SHP77 (cell line): ENCODE measurements at places on chromosomes 6 and 20.
A peak's percentile ranks its signal among the peaks of the same experiment; 100 is the strongest.

- DNase-seq = no peak
These were observed 48.0 kb upstream of the BCAS1 start for GRCh38 chr20:54118220-54119001.

GRCh38 chr20:61640131-61640870 is 388.2 kb downstream of the CDH4 start:
- no peak for DNase-seq

- no peak for DNase-seq
These were observed 74.5 kb downstream of the METTL24 start for GRCh38 chr6:110283657-110284056.

DNA sequence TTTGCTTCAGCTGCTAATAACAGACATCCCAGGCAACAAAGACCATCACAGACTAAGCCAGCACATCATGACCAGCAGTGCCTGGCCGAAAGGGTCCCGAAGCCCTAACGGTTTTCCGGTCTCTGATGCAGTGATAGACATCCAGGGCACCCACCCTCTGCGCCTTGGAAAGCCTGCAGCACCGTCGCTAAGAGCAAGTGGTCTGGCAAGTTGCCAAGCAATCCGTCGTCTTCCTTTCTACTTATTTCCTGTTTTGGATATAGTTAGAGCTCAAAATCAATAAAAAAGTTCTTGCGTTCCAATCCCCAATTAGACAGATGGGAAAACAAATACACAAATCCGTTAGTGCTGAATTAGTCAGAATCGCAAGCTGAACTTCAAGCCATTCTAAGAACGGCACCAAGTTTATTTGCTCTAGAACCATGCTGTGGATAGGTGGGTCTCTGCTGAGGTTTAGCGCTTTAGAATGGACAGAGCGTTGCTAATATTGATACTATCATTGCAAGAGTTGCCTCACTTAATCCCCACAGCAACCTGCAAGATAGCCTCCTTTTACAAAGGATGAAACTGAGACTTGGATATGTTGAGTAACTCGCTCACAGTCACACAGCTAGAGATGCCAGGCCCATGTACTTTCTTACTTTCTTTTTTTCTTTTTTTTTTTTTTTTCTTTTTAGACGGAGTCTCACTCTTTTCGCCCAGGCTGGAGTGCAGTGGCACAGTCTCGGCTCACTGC is 163.3 kb upstream of the SNX9 start:
- DNase-seq = no peak

DNA sequence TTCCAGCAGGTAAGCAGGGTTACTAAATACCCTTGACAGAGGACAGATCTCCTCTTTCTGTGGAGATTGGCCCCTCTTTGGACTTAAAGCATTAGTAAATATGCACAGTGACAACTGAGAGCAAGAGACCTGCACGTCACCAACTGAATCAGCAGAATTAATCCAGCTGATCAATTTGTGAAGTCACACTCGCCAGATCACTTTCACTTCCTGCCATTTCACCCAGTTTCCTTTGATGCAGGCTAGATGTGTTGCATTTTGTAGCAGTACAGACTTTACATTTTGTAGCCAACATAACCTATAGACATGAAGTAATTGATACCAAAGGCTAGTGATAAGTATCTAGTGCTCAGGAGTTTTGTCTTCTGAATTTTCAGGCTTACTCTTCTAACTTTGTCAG is 11.9 kb downstream of the SYNE1 start:
- no peak for DNase-seq

DNA sequence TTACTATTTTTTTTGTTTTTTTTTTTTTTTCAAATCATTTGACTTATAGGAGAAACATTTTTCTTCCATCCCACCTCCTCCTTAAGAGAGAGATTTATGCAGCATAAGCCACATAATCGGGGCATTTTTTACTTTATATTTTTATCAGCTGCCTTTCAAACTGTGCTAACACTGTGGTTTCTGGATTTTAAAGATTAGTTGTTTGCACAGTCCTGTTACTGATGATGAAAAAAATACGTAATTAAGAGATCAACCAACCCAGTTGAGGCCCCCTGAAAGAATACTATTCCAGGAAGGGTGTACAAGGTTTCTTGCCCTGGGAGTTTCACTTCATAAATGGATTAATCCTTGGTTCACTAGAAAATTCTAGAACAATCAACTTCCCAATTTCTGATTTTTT is 68.3 kb downstream of the MMS22L start:
- no peak for DNase-seq

DNA sequence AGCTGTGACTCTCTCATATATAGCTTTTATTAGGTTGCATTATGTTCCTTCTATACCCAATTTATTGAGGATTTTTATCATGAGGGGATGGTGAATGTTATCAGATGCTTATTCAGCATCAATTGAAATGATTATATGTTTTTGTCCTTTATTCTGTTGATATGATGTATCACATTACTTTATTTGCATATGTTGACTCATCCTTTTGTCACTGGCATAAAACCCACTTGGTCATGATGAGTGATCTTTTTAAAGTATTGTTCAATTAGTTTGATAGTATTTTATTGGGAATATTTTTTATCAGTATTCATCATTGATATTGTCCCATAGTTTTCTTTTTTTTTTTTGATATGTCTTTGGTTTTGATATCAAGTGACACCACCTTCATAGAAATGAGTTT is 529.9 kb downstream of the MMUT start:
- DNase-seq = no peak

DNA sequence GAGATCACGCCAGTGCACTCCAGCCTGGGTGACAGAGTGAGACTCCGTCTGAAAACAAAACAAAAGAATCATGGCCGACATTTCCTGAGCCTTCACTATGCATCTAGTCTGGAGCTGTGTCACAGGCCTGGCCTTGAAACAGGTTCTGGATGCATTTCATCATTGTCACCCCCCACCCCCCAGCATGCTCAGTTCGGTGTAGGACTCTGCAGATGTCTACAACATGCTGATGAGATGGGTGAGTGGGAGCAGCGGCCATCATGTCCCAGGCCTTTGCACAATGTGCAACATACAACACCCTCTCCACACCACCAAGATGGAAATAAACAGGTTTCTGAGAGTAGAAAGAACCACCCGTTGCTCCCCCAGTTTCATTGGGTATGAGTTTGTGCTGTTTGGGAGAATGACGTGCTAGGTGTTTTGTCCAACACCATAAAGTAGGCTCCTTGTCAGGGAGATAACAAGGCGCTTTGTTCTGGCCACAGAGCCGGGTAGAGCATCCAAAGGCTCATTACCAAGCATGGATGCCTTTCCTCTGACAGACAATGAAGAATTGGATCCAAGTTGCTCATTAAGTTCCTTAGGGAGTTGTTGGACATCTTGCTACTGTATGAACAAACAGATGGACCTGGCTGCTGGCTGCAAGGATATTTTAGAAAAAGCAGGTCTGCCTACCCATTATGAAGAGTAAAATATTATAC is 22.1 kb downstream of the SNHG17 start:
- no peak for DNase-seq

- DNase-seq = no peak
These were observed 301.8 kb downstream of the TAF4 start for GRCh38 chr20:61763740-61764400.

- DNase-seq = no peak
These were observed 117.2 kb upstream of the THBS2 start for GRCh38 chr6:169370666-169371343.

- no peak for DNase-seq
These were observed 155.2 kb upstream of the PDE10A start for GRCh38 chr6:165818200-165818599.

GRCh38 chr20:37270576-37271420 is 9.2 kb upstream of the GHRH start:
- no peak for DNase-seq

DNA sequence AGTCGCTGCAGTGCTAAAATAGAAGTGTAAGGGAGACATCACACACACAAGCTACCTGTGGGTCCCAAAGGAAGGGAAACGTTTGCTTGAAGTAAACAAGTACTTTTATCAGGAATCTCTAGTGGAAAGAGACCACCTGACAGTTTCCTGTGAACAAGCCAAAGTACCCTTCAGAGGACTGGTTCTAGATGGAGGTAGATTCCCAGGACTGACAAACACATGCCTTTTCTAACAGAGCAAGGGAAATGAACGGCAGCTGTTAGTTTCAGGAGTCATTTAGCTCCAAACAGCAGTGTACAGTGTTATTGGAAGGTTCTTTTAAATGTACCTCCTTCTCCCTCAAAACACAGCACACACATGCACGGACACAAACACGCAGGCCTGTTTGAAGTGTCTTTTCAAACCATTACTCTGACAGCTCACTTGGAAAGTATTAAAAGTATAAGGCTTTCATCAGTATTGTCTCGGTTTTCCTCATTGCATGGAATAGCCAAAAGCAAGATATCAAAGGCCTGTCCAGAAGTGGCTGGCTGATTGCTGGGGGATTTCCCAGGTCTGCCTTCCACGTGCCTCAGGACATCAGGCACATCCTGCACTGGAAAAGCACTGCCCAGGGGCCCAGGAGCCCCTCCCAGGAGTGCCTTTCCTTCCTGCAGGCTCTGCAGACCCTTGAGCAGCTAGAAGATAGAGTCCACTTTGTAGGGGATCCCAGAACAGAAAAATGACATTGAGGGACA is 393.2 kb upstream of the SOX4 start:
- no peak for DNase-seq

DNA sequence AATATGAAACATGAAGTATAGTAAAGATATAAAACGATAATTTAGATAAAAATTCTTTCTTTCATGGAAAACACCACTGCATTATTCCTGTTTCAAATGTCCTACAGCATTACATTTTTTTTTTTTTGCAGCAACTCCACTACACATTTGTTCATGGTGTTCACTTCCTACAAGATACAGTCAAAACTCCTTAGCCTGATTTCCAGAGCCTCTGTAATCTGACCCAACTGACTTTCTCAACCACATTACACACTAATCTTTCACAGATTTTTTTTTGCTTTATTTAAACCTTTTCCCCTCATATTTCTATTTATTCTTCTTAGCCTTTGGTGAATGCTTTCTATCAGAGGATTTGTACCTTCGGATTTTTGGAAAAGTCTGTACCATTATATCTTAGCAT is 176.5 kb upstream of the PDE7B start:
- DNase-seq = no peak

DNA sequence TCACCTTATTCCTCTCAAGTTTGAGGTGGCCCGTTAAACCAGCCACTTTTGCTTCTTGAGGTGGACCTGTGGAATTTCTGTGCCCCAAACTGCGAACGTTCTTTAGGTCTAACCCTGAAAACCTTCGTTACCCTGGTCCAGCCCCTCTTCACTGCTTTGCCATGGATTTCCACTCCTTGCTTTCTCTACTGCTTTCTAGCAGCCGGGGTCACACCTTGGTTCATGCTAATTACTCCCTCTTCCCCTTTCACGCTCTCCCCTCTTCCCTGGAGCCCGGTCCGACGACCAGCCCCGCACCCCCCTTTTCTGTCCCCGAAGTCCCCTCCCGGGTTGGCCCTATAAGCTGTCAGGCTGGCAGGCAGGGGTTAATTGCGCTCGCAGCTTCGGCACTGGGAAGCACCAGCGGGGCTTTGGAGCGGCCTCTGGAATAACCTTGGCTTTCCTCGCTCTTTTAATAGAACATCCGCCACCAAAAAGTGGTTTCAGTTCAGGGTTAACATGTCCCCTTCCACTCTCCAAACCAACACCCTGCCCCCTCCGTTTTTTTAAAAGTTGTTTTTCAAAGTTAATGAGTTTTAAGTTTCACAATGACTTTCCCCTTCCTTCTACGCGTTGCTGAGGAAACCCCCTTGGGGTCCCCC is 1.4 kb upstream of the HIVEP1 start:
- DNase-seq = peak; percentile 62

GRCh38 chr6:100491952-100492670 is 27.4 kb upstream of the SIM1 start:
- DNase-seq = peak; percentile 48

DNA sequence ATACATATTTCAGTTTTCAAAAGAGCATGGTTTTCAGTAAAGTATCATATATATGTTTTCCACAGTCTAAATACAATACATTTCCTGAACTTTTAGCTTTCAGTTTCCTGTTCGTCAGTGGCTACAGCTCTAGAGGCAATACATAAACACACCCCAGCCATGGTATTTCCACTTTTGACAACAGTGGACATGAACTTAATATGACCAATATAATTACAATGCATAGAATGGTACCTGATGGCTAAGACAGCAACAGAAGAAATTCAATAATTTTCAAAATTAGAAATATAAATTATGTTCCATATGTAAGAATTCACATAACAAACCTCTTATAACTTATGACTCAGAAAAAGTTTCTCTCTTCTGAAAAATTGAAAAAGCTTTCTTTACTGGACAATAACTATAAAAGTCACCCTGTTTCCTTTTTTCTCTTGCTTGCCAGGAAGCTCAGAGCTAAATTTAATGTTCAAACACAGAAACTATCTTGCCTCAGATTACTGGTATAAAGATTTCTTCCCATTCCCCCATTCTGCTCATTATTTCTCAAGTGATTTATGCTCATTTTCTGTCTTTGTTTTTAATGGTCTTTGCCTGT is 19.2 kb downstream of the FKBP5 start:
- no peak for DNase-seq

DNA sequence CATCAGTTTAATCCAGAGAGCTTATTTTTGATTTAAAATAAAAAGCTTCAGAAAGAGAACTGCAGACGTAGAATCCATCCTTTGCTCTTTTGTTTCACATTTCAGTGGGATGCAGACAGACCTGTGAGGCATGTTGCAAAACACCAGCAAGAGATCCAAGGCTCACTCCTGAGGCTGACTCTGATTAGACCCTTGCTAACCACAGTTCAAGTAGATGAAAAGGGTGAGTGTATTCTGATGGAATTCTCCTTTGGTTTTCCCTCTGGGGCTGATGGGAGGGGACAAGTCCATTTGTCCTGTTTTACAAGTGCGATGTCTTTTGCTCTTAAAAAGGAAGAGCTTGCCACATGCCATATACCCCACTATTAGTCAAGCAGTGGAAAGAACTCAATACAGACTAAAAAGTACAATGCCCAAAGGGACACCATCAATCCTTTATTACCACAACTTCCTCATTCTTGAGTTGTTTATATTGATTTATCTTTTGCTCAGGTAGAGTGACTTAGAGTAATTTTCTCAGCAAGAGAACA is 772.7 kb downstream of the MAFB start:
- DNase-seq = no peak

- no peak for DNase-seq
These were observed 9.5 kb downstream of the MYL9 start for GRCh38 chr20:36550790-36551299.

- DNase-seq = no peak
These were observed 334.5 kb upstream of the NT5E start for GRCh38 chr6:85115376-85115775.

- no peak for DNase-seq
These were observed 167.4 kb upstream of the CARMIL1 start for GRCh38 chr6:25111782-25112181.

GRCh38 chr6:137904822-137905617 is 38.0 kb downstream of the TNFAIP3 start:
- DNase-seq = no peak

- peak; percentile 65 for DNase-seq
These were observed 7.3 kb upstream of the YTHDF1 start for GRCh38 chr20:63223121-63223825.

DNA sequence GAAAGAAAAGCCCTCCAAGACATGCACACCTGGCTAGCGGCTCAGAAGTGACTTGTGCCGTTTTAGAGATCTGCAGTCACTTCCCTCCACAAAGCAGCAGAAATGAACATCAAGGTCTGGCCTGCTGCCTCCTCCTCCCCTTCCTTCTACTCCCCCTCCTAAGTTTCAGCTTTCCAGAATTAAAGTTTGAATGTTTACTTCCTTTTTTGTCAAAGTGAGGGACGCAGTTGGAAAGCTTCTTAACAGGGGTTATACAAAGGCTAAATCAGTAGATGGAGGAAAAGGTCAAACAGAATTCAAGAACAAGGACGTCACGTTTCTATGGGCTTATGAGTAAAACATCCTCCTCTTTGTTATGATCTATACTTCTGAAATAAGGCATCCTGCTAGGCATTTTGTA is 227.7 kb downstream of the SLC35F1 start:
- no peak for DNase-seq
